A549 treated with dexamethasone at 1 μM for 4 hours (cell line): ENCODE measurements at places on chromosomes 4 and X. TPM values are rescaled to one million over a fixed set of nuclear protein-coding genes. Genes with fewer than 3 reads are reported as not detected.

Gene ENPP6
- total RNA-seq, result not detected in 5 replicates

Gene SORBS2
- total RNA-seq, result 0.43 to 1.2 TPM (median 0.89 TPM) in 5 replicates

Gene CXCL10
- total RNA-seq, result 0.08 to 0.12 TPM (median 0.11 TPM) in 3 of 5 replicates, not detected in the others

Gene TRMT44
- 5.4 to 6.8 TPM (median 6.2 TPM) in 5 replicates for total RNA-seq

Gene GPC4
- 0.01 to 0.06 TPM (median 0.03 TPM) in 4 of 5 replicates, not detected in the other for total RNA-seq

Gene MAOB
- total RNA-seq, result 0.14 to 0.25 TPM (median 0.19 TPM) in 5 replicates

Gene TRO
- 0.54 to 0.87 TPM (median 0.71 TPM) in 5 replicates for total RNA-seq

Gene POLR2B
- total RNA-seq, result 66.0 to 75.2 TPM (median 68.3 TPM) in 5 replicates

Gene PABPC4L
- 0.05 to 0.09 TPM (median 0.06 TPM) in 5 replicates for total RNA-seq

Gene ATP1B4
- 0.02 to 0.05 TPM in 2 of 5 replicates, not detected in the others for total RNA-seq

Gene ARSJ
- total RNA-seq, result 4.6 to 6.1 TPM (median 5.0 TPM) in 5 replicates

Gene PCSK1N
- 16.0 to 47.0 TPM (median 40.7 TPM) in 5 replicates for total RNA-seq

Gene SLC38A5
- total RNA-seq, result 0.08 to 0.24 TPM (median 0.18 TPM) in 4 of 5 replicates, not detected in the other
